ENCODE measurements at places on chromosomes 2 and 18.

GRCh38 chr2:35503738-35504199, 851.8 kb upstream of the CRIM1 start:
- no peak for DNase-seq

DNA sequence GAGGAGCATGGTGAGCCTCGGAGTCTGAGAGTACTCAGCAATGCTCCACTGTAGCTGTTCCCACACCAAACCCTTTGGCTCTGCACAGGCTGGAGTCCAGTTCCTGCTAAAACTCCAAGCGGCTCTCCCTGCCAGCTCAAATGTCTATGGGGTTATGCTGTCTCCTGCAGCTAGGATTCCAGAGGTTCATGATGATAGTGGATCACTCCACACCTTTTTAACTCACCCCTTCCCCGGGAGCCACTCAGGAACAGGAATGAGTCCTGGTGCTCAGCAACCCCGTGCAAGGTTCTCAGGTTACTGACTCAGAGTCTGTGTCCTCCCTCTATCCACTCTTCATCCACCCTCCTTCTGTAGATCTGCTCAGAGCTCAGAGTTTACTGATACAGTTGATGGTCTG, 410.0 kb downstream of the CDH19 start:
- DNase-seq: no peak

- no peak for DNase-seq
Measured at GRCh38 chr2:154855138-154855537, 156.6 kb downstream of the KCNJ3 start.

GRCh38 chr2:10009811-10010781, 33.3 kb upstream of the KLF11 start:
- no peak for DNase-seq

DNA sequence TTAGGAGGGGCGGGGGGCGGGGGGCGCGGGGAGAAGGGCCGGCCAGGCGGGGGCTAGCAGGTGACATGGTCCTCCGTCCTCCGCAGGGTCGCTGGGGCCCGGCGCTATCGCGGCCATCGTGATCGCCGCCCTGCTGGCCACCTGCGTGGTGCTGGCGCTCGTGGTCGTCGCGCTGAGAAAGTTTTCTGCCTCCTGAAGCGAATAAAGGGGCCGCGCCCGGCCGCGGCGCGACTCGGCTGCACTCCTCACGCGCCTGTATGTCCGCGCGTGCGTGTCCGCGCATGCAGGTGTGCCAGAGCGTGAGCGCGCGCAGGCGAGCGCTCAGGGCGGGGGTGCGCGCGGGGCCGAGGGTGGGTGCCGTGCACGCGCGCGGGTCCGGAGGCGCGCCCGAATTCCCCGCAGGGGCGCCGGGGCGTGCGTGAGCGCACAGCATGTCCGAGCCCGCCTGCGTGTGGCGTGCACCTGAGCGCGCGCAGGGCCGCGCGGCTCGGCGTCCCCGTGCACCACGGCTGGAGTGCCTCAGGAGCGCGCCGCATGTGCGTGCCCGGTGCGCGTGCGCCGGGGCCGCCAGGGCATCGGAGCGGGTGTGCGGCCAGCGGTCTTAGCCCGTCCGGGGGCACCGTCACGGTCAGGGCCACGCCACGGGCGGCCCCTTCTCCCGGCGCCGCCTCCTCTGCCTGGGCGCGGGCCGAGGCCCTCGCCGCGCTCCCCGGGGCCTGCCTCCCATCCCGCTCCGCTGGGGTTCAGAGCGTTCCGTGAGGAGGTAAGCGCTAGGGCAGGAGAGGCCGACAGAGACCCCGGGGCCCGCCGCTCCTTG, 6.3 kb downstream of the SNORC start:
- DNase-seq: no peak

DNA sequence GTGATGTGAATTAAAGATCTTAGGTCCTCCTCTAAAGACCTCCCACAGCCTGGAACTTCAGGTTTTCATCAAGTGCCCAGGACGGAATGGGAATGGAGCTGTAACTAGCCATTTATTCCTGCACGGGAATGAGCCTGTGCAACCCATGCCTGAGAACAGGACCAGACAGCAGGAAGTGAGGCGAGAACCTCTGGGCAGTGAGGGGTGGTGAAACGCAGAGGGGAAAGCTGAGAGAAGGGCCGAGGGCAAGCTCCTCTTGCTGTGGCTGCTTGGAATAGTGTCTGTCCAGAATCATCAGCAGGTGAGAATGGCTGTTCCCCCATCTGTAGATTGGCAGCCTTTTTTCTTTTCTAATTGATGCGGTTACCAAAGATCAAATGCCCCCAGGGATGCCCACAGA, 4.8 kb upstream of the RALB start:
- DNase-seq: no peak
